CD8-positive, alpha-beta T cell (primary cell): ENCODE measurements at places on chromosomes 11 and 22.

- DNase-seq, result no peak
Observed at GRCh38 chr11:118232659-118233058, 7.8 kb upstream of the JAML start.

GRCh38 chr22:37137903-37138665, 11.6 kb downstream of the IL2RB start:
- DNase-seq, result no peak

DNA sequence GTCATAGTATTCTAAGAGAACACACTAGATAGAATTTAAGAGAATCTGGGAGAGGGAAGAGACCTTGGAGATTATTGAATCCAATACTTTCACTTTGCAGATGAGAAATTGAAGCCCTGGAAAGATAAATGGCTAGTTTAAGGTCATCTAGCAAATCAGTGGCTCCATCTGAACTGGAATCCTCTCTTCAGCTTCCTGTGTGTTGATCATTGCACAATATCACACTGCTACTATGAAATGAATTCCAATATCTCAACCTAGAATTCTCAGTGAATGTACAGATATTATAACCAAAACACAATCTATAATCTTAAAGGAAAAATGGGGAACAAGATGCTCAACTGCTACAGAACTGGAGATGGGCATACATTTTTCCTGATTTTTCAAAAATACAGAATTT, 44.1 kb downstream of the DCUN1D5 start:
- DNase-seq, result no peak

- no peak for DNase-seq
Observed at GRCh38 chr11:87353771-87354345, 316.1 kb downstream of the TMEM135 start.
